Activated CD4-positive, alpha-beta T cell treated with anti-CD3 and anti-CD28 coated beads for 36 hours (primary cell): ENCODE measurements at places on chromosomes 5 and 9. TPM values are rescaled to one million over a fixed set of nuclear protein-coding genes. Genes with fewer than 3 reads are reported as not detected.
A peak's percentile ranks its signal among the peaks of the same experiment; 100 is the strongest.

Gene MYO10
- total RNA-seq = 0.23 TPM

- no peaks in the 10 kb centered on the region for H3K36me3 ChIP-seq
- peaks cover 40% of the 10 kb centered on the region for H3K4me1 ChIP-seq
- DNase-seq = peak; percentile 48
- H3K4me3 ChIP-seq = peak overlapping the region; percentile 89
Measured at GRCh38 chr5:81750308-81751008, 439 bp downstream of the SSBP2 start.

- H3K36me3 ChIP-seq = peaks cover 9% of the 10 kb centered on the region
- no peak overlapping the region for H3K4me3 ChIP-seq
- no peaks in the 10 kb centered on the region for H3K27me3 ChIP-seq
- H3K27ac ChIP-seq = no peak overlapping the region
- H3K4me1 ChIP-seq = peaks cover 38% of the 10 kb centered on the region
Measured at GRCh38 chr9:35568196-35568595, 36.9 kb upstream of the TESK1 start.

Gene PRSS3
- not detected for total RNA-seq

Gene CBY3
- 0.71 TPM for total RNA-seq

Gene PCDHB9
- not detected for total RNA-seq

GRCh38 chr9:111974092-111974681 is 77.6 kb downstream of the UGCG start:
- no peaks in the 10 kb centered on the region for H3K27me3 ChIP-seq
- no peak for DNase-seq
- H3K4me3 ChIP-seq = no peak overlapping the region

Gene AK8
- total RNA-seq = not detected

Gene SHISAL2B
- total RNA-seq = not detected

DNA sequence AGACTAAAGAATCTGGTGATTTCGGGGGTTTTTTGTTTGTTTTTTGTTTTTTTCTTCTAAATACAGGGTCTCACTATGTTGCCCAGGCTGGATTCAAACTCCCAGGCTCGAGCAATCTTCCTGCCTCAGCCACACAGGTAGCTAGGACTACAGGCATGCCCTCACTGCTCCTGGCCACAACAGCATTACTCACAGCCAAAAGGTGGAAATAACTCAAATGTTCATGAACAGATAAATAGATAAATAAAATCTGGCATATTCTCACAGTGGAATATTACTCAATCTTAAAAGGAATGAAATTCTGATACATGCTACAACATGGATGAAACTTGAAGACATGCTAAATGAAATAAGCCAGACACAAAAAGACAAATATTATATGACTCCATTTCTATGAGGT is 19.8 kb upstream of the RAD23B start:
- H3K36me3 ChIP-seq = no peaks in the 10 kb centered on the region
- H3K4me1 ChIP-seq = no peaks in the 10 kb centered on the region
- no peak overlapping the region for H3K4me3 ChIP-seq

Gene WDR38
- total RNA-seq = not detected

GRCh38 chr9:10705383-10705782 is 92.6 kb upstream of the PTPRD start:
- H3K27ac ChIP-seq = no peak overlapping the region
- H3K27me3 ChIP-seq = no peaks in the 10 kb centered on the region
- no peak overlapping the region for H3K4me3 ChIP-seq
- no peaks in the 10 kb centered on the region for H3K36me3 ChIP-seq
- H3K4me1 ChIP-seq = no peaks in the 10 kb centered on the region

DNA sequence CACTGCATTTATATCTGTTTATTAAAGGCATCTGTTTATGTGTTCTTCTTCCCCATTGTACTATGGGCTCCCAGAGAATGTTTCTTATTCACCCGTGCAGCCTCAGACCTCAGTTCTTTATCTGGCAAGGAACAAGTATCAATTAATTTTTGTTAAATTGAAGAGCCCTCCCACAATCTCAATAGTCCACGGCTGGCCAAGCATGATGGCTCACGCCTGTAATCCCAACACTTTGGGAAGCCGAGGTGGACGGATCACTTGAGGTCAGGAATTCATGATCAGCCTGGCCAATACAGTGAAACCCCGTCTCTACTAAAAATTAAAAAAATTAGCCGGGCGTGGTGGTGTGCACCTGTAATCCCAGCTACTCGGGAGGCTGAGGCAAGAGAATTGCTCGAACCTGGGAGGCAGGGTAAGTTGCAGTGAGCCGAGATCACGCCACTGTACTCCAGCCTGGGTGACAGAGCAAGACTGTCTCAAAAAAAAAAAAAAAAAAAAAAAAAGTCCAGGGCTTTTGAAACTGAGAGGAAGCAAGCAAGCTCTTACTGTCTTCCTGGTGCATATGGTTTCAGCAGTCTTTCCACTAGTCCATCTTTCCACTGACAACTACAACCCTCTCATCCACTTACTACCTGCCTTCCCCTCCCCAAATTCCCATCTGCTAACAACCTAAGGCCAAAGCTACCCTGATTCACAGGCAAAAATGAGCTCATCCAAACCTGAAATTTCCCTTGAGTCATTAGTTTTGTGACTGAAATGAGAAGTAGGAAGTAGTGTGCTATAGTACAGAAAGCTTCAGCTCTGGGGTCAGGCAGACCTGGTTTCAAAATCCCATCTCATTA is 2.3 kb upstream of the HK3 start:
- peak overlapping the region; percentile 13 for H3K4me3 ChIP-seq
- H3K27ac ChIP-seq = peak overlapping the region; percentile 83
- peaks cover 42% of the 10 kb centered on the region for H3K36me3 ChIP-seq
- no peaks in the 10 kb centered on the region for H3K27me3 ChIP-seq
- H3K4me1 ChIP-seq = peaks cover 30% of the 10 kb centered on the region
- DNase-seq = peak; percentile 37

Gene FGF10
- total RNA-seq = not detected

DNA sequence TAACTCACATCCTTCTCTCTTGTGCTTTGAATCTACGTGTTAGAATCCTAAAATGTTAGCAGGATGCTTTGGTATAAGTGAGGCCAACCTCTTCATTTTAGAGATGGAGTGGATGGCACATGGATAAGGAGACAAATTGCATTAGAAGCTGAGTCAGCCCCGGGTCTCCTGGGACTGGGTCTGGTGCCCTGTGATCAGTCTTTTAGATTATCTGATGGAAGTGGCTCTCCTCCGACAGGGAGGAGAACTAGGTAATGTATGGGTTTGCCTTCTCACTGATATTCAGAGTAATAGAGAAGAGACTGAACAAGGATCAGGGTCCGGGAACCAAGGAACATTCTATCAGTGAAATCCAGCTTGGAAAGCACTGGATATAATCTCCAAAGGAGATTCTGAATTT is 74.9 kb upstream of the TNFSF8 start:
- no peak for DNase-seq
- H3K27ac ChIP-seq = peak overlapping the region; percentile 79
- peaks cover 3% of the 10 kb centered on the region for H3K36me3 ChIP-seq
- peaks cover 81% of the 10 kb centered on the region for H3K4me1 ChIP-seq
- no peak overlapping the region for H3K4me3 ChIP-seq

DNA sequence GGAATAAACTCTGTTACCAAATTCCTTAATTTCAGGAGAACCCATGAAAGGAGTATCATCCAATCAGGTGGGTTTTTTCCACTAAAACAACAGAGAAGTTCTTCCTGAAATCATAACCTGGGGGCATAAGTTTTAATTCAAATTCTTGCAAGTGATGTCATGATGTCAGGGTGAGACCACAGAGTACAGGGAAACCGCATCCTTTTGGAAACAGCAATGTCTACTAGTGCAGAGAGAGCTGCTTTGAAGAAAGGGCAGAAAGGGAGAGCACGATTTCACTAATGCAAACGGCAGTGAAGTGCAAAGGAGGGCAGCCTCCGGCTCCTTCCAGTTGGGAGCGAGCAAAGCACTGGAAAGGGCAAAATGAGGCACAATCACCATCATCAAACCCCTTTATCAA is 20.6 kb upstream of the CMBL start:
- H3K27ac ChIP-seq = no peak overlapping the region
- peaks cover 2% of the 10 kb centered on the region for H3K4me1 ChIP-seq
- H3K4me3 ChIP-seq = no peak overlapping the region
- no peaks in the 10 kb centered on the region for H3K36me3 ChIP-seq
- peaks cover 20% of the 10 kb centered on the region for H3K27me3 ChIP-seq

GRCh38 chr9:134057307-134057657 is 10.5 kb downstream of the BRD3 start:
- peaks cover 26% of the 10 kb centered on the region for H3K4me1 ChIP-seq
- H3K27ac ChIP-seq = no peak overlapping the region
- H3K4me3 ChIP-seq = no peak overlapping the region

DNA sequence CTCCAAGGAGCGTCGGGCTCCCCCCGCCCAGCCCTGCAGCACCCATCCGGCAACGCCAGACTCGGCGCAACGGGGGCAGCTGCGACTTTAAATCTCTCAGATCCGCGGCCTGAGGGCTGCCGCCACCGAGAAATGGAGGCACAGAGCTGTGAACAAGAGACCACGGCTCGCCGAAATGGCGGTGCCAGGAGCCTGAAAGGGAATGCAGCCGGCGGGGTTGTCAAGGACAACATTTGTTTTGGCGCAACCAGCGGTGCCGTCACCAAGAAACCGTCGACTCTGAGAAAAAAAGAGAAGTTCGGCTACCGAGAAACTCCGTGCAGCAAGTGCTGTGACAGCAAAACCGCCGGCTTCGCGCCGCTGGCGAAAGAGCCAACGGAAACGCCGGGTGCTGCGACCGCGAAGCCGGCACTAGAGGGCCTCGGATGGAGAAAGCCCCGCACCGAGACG is 2.1 kb upstream of the ANXA2R start:
- peak overlapping the region; percentile 81 for H3K4me3 ChIP-seq
- H3K27me3 ChIP-seq = no peaks in the 10 kb centered on the region
- DNase-seq = peak; percentile 87
- peak overlapping the region; percentile 94 for H3K27ac ChIP-seq
- peaks cover 30% of the 10 kb centered on the region for H3K4me1 ChIP-seq

Gene IFT74
- 11.6 TPM for total RNA-seq

GRCh38 chr5:101932599-101932998 is 363.5 kb downstream of the SLCO4C1 start:
- no peak for DNase-seq
- no peak overlapping the region for H3K27ac ChIP-seq
- H3K27me3 ChIP-seq = no peaks in the 10 kb centered on the region
- no peak overlapping the region for H3K4me3 ChIP-seq
- no peaks in the 10 kb centered on the region for H3K4me1 ChIP-seq

DNA sequence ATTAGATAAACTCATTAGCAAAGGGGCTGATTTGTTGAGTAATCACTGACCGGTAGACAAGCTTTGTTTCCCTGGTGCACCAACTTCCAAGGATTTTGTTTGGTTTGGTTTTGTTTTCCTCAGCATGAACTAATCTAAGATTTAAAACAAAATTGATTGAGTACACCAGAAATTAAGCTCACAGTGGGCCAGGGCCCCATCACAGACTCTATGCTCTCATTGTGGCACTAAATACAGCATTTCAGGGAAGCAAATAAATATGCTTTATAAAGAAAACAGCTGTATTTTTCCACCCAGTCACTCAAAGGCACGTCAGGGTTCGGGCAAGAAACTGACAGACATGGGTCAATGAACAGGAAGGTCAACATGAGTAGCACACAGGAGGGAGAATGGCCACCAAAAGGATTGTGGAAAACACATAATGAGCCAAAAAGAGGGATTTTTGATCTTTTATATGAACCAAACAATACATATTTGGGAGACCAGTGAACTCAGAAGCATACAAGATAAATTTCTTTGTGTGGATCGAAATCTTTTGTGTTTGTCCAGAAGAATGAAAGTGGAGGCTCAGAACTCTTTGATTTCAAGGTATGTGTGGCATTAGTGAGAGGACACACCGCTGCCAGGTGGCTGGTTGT is 8.8 kb downstream of the CFAP77 start:
- H3K4me3 ChIP-seq = no peak overlapping the region
- H3K4me1 ChIP-seq = no peaks in the 10 kb centered on the region
- H3K27me3 ChIP-seq = peaks cover 47% of the 10 kb centered on the region
- no peak overlapping the region for H3K27ac ChIP-seq
- no peaks in the 10 kb centered on the region for H3K36me3 ChIP-seq

GRCh38 chr5:135995976-135996375 is 32.8 kb upstream of the TGFBI start:
- no peak overlapping the region for H3K4me3 ChIP-seq
- no peaks in the 10 kb centered on the region for H3K4me1 ChIP-seq
- no peak for DNase-seq
- H3K27me3 ChIP-seq = peaks cover 18% of the 10 kb centered on the region
- H3K27ac ChIP-seq = no peak overlapping the region
- no peaks in the 10 kb centered on the region for H3K36me3 ChIP-seq

Gene BARHL1
- total RNA-seq = not detected

DNA sequence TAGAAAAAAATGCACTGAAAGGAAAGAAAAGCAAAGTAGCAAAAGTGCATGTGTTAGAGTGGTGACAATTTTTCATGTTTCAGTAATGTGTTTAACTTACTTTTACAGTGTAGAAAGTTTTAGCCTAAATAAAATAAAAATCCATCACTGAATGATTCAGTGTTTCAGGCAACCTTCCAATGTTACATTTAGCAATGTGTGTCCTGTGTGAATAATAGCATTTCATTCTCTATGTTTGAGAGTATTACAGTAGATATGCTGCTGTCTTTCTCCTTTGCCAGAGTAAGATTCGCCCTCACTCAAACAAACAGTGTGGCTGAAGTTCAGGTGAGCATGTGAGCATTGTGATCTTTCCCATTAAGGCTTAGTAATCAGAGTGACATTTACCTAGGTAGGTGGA is 171.1 kb downstream of the TARS1 start:
- no peak for DNase-seq
- no peaks in the 10 kb centered on the region for H3K4me1 ChIP-seq
- no peak overlapping the region for H3K27ac ChIP-seq
- H3K4me3 ChIP-seq = no peak overlapping the region
- no peaks in the 10 kb centered on the region for H3K36me3 ChIP-seq

Gene ASPN
- not detected for total RNA-seq

DNA sequence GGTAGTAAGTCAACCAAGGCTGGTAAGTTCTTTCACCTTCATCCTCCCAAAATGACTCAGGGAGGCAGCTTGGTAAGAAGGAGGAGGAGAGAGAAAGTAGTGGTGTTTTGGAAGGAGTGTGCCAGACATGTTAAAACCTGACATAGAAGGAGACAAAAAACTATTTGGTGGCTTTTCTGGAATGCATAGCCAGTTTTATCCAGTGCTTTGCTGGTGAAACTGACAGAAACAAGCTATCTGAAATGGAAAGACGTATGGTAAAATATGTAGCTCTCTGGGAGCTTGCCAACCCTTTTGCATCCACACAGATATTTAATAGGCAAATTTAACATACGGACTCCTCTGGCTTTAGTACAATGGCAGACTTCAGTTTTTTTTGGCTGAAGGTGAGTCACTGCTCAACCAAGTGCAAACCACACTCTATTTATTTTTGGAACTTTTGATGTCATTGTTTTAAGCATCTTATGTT is 45.4 kb downstream of the RAB14 start:
- H3K27me3 ChIP-seq = no peaks in the 10 kb centered on the region
- peak overlapping the region; percentile 92 for H3K27ac ChIP-seq
- H3K4me1 ChIP-seq = peaks cover 29% of the 10 kb centered on the region
- no peak for DNase-seq
- H3K36me3 ChIP-seq = peaks cover 69% of the 10 kb centered on the region
- H3K4me3 ChIP-seq = no peak overlapping the region
